LHCN-M2 (cell line): ENCODE measurements at places on chromosomes 2 and 18. TPM values are rescaled to one million over a fixed set of nuclear protein-coding genes. Genes with fewer than 3 reads are reported as not detected.

Gene NGEF
- 0.26 and 0.34 TPM in 2 replicates for total RNA-seq

Gene INHBB
- total RNA-seq, result 0.26 and 0.46 TPM in 2 replicates

Gene DHRS9
- not detected in 2 replicates for total RNA-seq

Gene POTEC
- not detected in 2 replicates for total RNA-seq

Gene FEV
- not detected in 2 replicates for total RNA-seq

Gene IL36G
- total RNA-seq, result not detected in 2 replicates

Gene TMEFF2
- total RNA-seq, result 64.1 and 72.6 TPM in 2 replicates

Gene NFE2L2
- 59.3 and 74.6 TPM in 2 replicates for total RNA-seq

Gene LRRTM1
- total RNA-seq, result not detected in 2 replicates

Gene NYAP2
- not detected in 2 replicates for total RNA-seq

Gene VWA3B
- not detected in 2 replicates for total RNA-seq

Gene GALM
- total RNA-seq, result 31.0 and 33.9 TPM in 2 replicates

Gene STARD6
- not detected in 2 replicates for total RNA-seq

Gene IL1RN
- total RNA-seq, result not detected in 2 replicates

Gene MC5R
- total RNA-seq, result not detected in 2 replicates

Gene BMP10
- total RNA-seq, result not detected in 2 replicates

Gene DSEL
- 157 and 164 TPM in 2 replicates for total RNA-seq

Gene AQP4
- total RNA-seq, result not detected in 2 replicates

Gene NT5C1B
- not detected in 2 replicates for total RNA-seq

Gene IL1RL1
- not detected in 2 replicates for total RNA-seq

Gene WDPCP
- 6.8 and 7.7 TPM in 2 replicates for total RNA-seq

Gene TGFA
- not detected in 2 replicates for total RNA-seq

Gene TDRD15
- total RNA-seq, result not detected in 2 replicates

Gene PTPN4
- 13.6 and 17.5 TPM in 2 replicates for total RNA-seq

Gene CHRND
- total RNA-seq, result 1.1 and 7.1 TPM in 2 replicates

Gene BOLL
- total RNA-seq, result not detected in 2 replicates

Gene ANKRD30BL
- total RNA-seq, result not detected in 2 replicates

Gene IL36B
- not detected in 2 replicates for total RNA-seq

Gene FAM110C
- total RNA-seq, result not detected in 2 replicates

Gene DUSP28
- total RNA-seq, result 6.1 and 6.4 TPM in 2 replicates

Gene OSR1
- 8.6 and 13.1 TPM in 2 replicates for total RNA-seq

Gene TMBIM1
- total RNA-seq, result 148 and 158 TPM in 2 replicates

Gene FOXI3
- not detected in 2 replicates for total RNA-seq

Gene DCDC2C
- not detected in 2 replicates for total RNA-seq

Gene MROH2A
- total RNA-seq, result not detected in 2 replicates

Gene KATNAL2
- total RNA-seq, result 18.1 and 19.4 TPM in 2 replicates

Gene GREB1L
- total RNA-seq, result 15.2 and 17.4 TPM in 2 replicates

Gene SATB2
- 9.6 and 10.3 TPM in 2 replicates for total RNA-seq

Gene TNFAIP6
- total RNA-seq, result 20.3 and 21.3 TPM in 2 replicates

Gene SMPD4
- total RNA-seq, result 41.6 and 42.5 TPM in 2 replicates
